Stimulated activated CD4-positive, alpha-beta T cell treated with anti-CD3 and anti-CD28 coated beads, Interleukin-2, amount 100 ng/mL, for 4 hours (primary cell): ENCODE measurements at places on chromosomes 5 and 9.

GRCh38 chr9:7146582-7146981 is 388.8 kb downstream of the KDM4C start:
- no peak for DNase-seq

DNA sequence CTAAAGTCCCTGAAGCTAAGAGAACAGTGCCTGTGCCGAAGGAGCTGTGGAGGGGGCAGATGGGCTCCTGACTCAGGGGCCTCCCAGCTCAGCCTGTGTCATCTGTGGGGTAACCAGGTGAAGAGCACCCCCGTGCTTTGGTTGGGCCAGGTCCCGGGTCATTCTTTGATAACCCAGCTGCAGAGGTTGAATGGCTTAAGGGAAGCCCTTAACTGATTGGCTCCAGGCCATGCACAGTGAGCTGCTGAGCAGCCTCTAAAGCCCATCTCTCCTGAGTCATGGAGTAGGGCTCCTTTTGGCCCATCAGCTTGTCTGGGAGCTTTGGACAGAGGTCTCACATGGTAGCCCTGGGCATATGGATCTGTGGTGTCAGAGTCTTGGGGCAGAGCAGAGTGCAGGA is 28.7 kb downstream of the COL27A1 start:
- no peak for DNase-seq

DNA sequence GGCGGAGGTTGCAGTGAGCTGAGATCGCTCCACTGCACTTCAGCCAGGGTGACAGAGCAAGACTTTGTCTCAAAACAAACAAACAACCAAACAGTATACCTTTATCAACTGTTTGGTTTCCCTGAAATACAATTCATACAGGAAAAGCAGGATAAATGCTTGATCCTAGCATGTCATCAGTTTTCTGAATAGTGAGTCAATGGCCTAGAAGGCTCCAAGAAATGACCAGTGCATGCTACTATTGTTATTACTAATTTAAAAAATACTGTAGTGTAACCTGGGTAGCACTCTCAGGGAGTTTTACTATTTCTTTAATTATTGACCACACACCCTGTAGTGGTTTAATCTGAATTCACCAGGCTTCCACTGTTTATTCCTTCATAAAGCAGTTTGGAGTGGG is 101.0 kb upstream of the PTPN3 start:
- no peak for DNase-seq

DNA sequence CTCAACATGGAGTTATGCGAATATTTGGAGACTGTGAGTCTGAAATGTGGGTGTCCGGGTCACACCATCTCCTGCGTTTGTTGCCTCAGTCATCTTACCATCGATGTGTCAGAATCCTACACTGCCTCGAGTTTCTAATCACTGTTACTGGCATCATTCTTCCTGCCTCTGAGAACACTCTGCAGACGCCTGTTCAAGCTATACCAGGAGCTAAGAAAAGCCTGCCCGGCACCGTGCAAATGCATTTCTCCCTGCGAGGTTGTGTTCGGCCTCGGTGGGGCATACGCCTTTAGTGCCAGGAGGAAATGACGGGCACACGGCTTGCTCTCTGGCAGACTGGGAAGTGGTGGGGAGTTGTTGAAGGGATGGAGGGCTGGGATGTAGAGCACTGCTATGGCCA is 31.2 kb upstream of the SLC25A51 start:
- DNase-seq, result no peak

DNA sequence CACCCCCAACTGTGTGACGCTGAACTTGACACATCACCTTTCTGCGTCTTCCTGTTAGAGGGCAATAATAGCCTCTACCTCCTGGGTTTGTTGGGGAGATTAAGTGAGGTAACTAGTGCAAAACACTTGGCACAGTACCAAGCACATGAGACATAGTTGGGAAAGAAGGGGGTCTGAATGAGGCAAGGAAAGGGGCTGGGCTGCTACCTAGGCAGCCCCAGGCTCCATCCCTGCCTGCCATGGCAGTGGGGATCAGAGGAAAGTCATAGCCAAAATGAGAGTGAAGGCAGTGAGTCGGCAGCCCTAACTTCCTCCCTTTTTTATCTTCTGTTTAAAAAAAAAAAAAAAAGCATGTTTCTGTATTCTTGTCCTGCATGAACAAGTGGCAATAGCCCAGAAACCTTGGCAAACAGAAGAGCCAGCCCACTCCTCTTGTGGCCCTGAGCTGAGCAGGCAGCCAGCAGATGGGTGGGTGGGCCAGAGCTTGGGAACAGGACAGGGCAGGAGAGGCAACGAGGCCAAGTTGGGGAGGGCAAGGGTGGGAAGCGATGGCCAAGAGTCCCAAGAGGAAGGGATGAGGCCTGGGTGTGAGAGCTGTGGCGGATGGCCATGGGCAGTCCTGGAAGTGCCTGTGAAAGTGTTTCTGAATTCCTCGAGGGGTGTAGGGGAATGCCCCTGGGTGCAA is 11.4 kb downstream of the CAMK2A start:
- DNase-seq, result no peak

- DNase-seq, result no peak
These were observed 142.7 kb downstream of the KDM4C start for GRCh38 chr9:6900440-6900883.

DNA sequence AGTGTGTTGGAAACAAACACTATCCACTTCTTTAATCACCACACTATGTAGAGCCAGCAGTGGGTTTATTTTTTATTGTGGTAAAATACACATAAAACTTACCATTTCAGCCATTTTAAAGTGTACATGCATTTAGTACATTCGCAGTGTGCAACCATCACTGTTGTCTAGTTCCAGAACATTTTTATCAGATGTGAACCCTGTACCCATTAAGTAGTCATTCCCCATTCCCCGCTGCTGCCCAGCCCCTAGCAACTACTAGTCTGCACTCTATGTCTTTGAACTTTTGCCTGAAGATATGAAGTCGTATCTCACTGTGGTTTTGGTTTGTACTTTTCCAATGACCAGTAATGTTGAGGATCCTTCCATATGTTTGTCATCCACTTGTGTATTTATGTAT is 30.2 kb upstream of the F2R start:
- DNase-seq, result no peak

DNA sequence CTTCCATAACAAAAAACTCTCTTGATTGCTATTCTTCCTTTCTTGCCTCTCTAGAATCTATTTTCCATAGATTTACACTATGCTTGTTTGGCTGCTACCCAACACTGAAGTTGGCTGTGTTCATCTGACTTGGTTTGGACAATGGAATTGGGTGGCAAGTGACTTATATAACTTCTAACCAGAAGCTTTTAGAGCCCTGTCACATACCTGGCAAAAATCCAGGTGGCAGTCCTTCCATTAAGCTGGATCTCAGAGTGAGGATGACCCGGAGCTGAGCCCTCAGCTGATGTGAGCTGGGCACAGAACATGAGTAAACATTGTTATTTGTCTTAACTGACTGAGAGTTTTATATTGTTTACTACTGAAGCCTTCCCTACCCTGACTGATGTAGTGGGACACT is 225.7 kb downstream of the TLR4 start:
- DNase-seq, result no peak

DNA sequence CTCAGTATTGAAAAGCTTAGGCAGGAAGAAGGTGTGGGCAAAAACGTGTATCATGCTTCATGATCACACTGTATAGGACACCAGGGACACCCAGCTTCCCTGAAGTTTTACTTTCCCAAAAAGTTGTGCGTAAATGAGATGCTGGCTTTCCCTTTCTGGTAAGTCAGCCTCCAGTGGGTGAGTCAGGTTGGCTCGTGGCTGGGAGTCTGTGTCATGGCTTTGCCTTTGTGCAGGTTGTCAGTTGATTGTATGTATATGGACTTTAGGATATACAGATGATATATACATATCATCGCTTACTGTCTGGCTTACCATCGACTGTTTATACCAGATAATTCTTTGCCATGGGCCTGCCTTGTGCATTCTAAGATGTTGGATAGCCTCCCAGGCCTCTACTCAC is 34.2 kb downstream of the ADRB2 start:
- no peak for DNase-seq

GRCh38 chr5:127353327-127353726 is 62.7 kb downstream of the MEGF10 start:
- no peak for DNase-seq

DNA sequence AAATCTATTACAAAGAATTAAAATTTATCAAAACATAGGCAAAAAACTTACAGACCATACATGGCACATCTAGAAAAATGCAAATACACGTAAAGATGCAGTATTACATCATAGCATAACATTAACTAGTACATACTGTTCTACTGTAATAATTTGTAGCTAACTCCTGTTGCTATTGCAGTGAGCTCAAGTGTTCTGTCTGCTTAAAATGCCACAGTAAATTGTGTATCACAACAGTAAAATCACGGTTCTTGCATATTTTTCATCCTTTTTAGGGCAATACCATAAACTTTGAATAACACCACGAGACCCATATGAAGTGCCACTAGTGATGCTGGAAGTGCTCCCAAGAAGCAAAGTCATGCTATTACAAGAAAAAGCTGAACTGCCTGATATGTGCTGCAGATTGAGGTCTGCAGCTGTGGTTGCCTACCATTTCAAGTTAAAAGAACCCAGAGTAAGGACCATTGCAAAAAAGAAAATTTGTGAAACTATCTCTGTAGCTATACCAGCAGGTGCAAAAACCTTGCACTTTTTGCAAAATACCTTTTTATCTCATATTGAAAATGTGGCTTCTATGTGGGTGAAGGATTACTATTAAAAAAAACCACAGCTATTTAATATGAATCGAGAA is 14.2 kb downstream of the HOMER1 start:
- DNase-seq, result no peak

DNA sequence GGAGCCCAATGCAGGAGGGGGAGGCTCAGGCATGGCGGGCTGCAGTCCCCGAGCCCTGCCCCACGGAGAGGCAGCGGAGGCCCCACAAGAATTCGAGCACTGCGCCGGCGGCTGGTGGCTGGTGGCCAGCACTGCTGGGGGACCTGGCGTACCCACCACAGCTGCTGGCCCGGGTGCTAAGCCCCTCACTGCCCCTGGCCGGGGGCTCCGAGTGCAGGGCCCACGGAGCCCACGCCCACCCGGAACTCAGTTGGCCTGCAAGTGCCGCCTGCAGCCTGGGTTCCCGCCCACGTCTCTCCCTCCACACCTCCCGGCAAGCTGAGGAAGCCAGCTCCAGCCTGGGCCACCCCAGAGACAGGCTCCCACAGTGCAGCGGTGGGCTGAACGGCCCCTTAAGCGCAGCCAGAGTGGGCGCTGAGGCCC is 780.3 kb downstream of the DTWD2 start:
- no peak for DNase-seq

GRCh38 chr5:36839489-36840476 is 36.8 kb upstream of the NIPBL start:
- no peak for DNase-seq

DNA sequence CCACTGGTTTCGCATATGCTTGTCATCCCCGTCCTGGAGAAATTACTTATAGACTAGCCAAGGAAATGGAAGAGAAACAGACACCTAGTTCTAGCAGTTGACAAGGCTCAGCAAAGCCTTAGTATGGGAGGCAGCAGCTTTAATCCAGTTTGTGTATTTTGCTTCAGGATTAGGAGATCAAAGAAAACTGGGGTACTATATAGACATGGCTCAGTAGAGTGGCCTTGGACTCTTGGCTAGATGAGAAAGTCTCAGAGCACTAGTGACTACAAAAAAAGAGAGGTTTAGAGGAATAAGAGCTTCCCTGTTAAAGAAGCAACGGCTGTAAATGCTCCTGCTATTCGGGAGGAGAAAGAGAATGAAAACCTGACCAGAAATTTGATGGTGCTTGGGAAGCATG is 349.1 kb downstream of the CTNND2 start:
- DNase-seq, result no peak

DNA sequence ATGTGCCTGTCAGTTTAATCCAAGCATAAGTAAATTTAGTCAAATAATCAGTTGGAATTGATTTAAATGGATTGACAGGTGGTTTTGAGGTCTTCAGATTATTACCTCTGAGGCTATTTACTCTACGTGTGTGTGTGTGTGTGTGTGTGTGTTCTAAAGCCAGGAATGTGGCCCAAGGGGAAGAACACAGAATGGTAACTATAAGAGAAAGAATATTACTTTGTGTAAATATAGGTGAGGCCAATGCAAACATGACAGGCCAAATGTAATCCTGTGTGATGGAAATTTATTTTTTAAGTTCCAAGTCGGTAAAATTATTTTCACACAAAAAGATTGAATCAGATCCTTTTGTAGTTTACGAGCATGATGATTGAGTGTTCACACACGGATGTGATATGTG is 390.0 kb downstream of the PLK2 start:
- no peak for DNase-seq

DNA sequence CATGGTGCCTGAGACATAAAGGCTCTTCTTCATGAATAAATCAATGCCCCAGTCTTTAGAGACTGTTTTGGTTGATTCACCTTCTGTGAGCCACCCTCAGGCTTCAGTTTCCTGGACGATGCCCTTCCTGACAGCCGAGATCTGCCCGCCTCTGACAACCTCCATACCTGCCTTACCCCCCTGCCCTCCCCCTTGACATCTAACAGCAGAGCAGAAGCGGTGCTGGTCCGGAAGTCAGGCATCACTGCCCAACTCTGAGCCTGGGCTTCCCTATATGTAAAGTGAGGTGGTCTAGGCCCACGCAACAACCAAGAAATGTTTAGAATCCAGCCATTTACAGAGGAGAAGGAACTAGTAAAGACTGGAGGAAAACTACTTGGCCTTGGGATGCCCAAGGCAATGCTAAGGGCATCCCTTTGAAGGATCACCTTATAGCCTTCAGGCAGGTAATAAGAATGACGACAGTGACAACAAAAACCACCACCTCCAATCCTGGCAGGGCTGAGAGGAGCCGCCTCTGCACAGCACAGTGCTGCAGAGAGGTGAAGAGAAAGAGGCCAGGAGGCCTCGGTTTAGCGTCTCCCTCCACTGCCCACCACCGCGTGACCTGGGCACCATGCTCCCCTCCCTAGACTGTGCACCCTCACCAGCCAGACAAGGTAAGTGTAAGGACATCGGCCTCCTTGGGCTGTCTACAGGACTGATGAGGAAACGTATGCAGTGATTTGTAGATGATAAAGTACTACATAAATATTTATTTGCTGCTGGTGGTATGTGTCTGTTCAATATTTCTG is 35.3 kb upstream of the GABBR2 start:
- DNase-seq, result no peak

- DNase-seq, result no peak
These were observed 10.3 kb downstream of the RHOBTB3 start for GRCh38 chr5:95741458-95741857.

DNA sequence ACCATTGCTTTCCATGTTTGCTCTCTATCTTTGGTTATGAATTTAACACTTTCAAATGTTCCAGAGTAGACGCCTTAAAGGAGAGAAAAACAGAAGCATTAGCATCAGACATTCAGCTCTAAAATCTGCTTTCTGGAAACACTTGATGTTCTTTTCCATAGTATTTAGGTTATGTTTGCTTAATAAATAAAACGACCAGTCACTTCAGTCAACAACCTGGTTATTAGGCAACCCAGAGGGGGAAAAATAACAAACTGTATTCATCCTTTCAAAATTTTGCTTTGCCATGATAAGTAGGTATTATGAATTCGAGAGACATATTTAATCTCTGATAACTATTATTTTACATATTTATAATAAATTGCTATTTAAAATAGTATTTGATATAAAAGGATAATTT is 1044.7 kb downstream of the CDH9 start:
- no peak for DNase-seq

- no peak for DNase-seq
These were observed 47.0 kb upstream of the PLIN2 start for GRCh38 chr9:19174127-19174912.
